ENCODE measurements at places on chromosomes 1 and 21. TPM values are rescaled to one million over a fixed set of nuclear protein-coding genes. Genes with fewer than 3 reads are reported as not detected.

DNA sequence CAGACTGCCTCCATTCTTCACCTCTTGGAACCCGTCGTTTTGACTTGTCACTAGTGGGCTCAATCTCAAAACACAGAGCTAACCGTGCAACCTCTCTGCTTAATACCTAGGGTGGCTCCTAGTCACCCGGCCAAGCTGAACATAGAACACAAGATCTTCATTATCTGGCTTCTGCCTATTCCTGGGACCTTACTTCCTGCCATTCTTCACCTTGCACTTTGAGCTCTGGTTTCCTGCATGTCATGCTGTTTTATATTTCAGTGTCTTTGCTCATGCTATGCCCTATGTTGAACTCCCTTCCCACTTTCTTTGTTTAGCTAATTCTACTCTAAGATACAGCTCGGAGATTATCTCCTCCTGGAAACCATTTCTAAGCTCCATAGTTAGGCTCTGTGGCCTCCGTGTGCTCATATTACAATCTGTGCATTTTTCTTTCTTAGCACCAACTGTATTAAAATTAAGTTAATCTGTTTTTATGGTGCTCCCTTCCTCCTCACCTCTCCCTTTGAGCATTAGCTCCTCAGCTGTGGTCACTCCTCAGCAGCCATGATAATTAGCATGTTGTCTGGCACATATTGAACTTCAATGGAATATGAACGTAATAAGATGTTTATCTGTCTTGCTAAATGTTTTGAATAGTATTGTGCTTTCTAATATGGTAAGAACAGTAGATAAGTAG lies 13.1 kb downstream of the GPSM2 start:
- no peak for DNase-seq

- no peak for DNase-seq
These were observed 39.0 kb downstream of the SLC37A1 start for GRCh38 chr21:42552407-42553336.

- no peak for DNase-seq
These were observed 52.8 kb downstream of the NENF start for GRCh38 chr1:212485571-212485912.

DNA sequence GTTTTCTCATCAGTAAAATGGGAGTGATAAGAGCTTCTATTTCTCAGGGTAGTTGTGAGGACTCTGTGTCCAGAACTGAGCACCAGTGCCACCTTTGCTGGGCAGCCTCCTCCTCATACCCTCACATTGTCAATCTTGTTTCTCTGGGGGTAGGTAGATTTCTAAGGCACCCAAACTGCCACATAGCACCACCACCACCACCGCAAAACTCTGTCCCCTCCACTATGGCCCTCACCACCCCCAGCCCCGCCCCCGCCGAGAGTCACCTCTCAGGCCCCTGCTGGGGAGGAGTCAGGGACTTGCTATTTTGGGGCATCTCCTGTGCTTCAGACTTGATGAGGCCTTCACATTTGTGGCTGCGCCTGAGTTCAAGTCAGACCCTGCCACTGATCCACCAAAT lies 549.2 kb downstream of the PTPRU start:
- no peak for DNase-seq

DNA sequence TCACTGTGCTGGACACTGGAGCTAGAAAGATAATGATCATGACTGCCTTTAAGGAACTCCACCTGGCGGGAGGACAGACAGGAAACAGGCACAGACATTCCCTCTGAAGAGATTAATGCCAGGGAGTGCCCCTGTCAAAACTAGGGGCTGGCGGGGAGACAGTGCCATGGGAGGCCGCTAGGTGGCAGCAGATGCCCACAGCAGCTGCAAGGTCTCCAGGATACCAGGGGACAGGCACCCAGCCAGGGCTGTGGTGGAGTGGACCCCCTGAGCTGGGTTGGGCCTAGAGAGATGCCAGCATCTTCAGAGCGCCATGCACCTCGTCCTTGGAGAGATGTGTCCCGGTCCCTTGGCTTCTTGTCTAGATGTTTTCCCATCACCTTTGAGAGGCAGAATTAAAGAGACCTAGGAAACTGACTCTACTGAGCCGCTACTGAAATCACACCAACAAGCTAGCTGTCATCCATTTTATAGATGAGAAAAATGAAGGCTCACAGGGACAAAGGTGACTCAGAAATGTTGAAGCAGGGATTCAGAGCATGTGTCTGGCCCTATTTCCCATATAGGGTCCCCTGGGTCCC lies 3.6 kb downstream of the REN start:
- DNase-seq, result peak; percentile 21

The EEIG2 gene
- 5.2 TPM for total RNA-seq

GRCh38 chr1:11951901-11952300 lies 17.4 kb downstream of the PLOD1 start:
- DNase-seq, result no peak

The C8A gene
- total RNA-seq, result not detected

DNA sequence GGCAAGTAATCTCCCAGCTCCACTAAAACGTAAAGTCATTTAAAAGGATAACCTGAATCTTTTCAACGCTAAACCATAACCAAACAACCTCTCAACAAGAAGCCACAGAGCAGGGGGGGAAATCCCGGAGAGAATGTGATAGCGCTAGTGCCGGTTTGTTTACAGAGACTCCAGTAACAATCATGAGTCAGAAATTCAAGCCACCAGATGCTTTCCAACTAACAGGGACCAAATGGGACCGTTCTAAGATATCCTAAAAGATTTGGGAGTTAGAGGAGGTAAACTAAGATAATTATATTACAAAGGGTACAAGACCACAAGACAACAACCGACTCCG lies 825 bp downstream of the DCAF8 start:
- DNase-seq, result peak; percentile 65

GRCh38 chr1:185646202-185646683 lies 87.9 kb upstream of the HMCN1 start:
- peak; percentile 99 for DNase-seq

GRCh38 chr1:86852782-86853408 lies 61.0 kb downstream of the SELENOF start:
- DNase-seq, result no peak

The S100A7 gene
- total RNA-seq, result not detected

GRCh38 chr21:38037416-38037815 lies 121.2 kb upstream of the KCNJ6 start:
- peak; percentile 54 for DNase-seq

DNA sequence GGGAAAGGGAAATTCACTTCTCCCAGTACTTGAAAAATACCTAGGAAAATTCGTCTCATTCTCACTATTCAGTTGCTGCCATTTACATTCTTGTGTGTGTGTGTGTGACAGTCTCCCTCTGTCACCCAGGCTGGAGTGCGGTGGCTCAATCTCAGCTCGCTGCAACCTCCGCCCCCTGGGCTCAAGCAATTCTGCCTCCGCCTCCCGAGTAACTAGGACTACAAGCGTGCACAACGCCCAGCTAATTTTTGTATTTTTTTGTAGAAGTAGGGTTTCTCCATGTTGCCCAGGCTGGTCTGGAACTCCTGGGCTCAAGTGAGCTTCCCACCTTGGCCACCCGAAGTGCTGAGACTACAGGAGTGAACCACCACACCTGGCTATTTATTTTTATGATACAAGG lies 1.2 kb downstream of the SNAPIN start:
- no peak for DNase-seq

GRCh38 chr1:158102881-158103674 lies 77.6 kb upstream of the CD1D start:
- no peak for DNase-seq

DNA sequence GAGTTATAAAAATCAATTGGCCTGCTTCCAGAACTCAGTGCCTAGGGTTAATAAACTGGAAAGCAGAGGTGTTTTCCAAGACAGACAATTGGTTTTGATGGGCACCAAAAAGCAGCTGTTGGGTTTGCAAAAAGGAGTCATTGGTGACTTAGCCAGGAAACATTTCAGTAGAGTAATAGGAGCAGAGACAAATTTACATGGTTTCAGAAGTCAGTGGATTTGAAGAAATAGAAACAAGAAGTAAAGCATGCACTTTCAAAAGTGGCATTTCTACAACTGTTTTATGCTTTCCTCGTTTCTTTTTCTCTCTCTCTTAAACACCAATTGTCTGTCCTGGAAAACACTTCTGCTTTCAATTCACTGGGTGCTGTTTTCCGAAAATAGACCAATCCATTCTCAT lies 87.8 kb downstream of the GLUL start:
- no peak for DNase-seq
